HS-27A (cell line): ENCODE measurements at places on chromosomes 16 and 17.

DNA sequence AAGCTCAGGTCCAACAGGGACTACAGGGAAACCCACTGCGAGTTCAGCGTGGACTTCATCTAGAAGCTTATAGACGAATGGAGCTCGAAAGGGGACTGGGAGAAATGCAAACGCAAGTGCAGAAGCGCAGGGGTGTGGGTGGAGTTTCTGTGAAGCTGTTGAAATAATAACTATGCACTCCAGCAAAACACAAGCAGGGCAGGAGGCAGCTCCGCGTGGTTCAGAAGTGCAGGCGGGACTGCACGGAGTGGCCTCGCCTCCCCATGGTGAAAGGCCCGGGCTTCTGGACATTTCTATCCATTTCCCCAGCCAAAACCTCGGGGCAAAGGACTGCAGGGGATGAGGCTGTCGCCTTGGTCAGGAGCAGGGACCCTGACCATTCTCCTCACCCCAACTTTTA, 74.5 kb downstream of the ZNF423 start:
- no peak for DNase-seq

GRCh38 chr16:84407588-84408313, 39.4 kb downstream of the ATP2C2 start:
- DNase-seq, result no peak

- no peak for DNase-seq
Measured at GRCh38 chr16:53612003-53612402, 91.7 kb downstream of the RPGRIP1L start.

DNA sequence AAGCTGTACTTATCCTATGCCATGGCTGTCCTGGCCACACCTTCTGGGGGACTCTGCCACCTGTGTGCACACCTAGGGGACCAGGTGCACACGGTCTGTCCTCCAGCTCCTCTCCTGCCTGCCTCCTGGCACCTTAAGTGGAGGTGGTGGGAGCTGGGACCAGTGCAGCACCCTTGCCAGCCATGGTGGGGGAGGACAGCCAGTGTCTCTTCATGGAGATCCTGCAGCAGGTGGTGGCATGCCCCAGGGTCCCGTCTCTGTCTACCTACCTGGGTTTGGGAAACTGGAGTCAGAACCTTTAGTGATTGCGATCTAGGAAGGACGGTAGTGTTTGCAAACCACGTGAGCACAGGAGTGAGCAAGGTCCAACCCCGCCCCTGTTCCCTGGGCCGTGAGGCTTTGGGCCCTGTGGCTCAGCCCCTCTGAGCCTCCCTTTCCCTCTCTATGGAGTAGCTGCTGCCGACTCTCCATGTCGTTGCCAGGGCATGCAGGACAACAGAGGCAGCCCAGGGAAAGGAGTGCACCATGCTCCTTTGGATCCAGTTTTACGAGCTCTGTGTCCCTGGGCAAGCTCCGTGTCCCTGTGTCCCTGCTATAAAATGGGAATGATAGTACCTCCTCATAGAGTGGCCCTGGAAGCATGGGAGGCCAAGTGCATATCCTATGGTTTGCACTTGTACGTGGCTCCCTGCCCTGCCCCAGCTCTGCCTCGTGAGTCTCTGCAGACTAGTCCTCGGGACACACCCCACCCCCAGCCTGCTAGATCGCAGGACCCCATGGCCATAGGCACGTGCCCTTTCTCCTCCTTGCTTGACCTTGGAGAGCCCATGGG, 7.1 kb downstream of the ADGRG1 start:
- no peak for DNase-seq

DNA sequence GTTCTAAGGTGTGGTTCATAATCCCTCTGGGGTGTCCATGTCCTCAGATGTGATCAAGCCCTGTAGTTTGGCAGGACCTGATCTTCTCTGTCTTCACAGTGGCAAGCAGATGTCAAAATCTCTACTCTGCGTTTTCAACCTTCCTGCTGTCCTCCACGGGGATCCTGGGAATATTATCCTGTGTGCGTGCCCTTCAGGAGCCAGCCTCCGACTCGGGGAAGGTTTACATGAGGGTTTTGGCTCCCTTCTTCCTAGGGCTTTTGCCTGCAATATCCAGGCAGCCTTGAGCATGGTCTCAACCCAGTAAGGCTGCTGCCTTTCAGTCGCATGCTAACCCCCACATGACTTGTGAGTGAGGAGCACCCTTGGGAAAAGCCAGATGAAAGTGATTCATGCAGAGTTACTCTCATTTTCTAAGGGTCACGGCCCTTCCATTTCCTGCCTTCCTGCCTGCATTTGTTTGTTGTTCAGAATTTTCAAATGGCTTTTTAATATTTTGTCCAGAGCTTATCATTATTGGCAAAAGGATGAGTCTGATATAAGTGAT, 202.2 kb upstream of the CHMP6 start:
- DNase-seq, result peak; percentile 50

GRCh38 chr17:75762513-75763268, 2.3 kb downstream of the GALK1 start:
- DNase-seq, result no peak

DNA sequence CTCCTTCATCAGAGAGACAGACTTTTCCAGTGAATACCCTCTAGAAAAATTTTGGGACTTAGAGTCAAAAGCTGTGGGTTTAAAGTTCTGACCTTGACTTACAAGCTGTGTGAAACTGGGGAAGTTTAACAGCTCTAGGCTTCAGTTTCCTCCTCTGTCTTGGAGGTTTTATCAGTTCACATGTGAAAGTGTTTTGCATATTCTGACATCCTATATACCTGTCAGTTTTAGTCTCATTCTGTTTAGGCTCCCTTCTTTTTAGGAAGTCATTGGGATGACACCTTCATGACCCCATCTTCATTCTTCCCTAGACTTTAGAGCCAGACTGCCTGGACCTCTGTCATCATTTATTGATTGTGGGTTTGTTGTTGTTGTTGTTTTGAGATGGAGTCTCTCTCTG, 44.4 kb downstream of the YPEL2 start:
- no peak for DNase-seq

DNA sequence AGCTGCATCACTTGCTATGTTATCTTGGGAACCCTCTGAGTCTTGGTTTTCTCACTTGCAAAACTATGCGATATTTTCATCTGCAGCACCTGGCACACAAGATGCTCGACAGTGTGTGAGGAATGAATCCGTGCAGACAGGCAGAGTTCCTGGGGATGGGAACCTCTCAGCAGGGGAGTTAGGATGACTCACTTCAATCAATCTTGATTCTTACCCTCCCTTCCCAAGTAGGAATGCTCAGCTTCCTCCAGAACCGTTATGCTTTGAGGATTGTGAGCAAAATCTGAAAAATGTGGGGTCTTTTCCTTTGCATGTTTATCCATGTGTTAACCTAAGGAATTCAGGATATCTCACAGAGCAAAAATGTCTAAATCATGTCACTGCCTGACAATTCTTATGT, 68.9 kb upstream of the HNF1B start:
- peak; percentile 63 for DNase-seq

DNA sequence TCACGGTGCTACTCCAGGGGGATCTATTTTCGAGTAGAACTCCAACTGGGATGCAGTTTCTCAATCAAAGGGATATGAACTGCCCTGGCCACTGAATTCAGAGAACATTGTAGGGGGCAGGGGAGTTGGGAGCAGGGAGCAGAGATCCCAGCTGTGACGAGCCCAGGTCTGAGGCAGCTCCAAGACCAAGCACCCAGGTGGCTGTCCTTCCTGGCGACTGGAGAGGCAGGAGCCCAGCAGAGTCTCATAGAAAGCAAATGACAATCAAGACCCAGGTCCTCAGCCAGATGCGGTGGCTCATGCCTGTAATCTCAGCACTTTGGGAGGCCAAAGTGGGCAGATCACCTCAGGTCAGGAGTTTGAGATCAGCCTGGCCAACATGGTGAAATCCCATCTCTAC, 60.1 kb downstream of the TK2 start:
- DNase-seq, result no peak

GRCh38 chr16:76955629-76956028, 235.4 kb upstream of the MON1B start:
- no peak for DNase-seq

- DNase-seq, result no peak
Measured at GRCh38 chr16:87834005-87834667, 35.2 kb downstream of the SLC7A5 start.

DNA sequence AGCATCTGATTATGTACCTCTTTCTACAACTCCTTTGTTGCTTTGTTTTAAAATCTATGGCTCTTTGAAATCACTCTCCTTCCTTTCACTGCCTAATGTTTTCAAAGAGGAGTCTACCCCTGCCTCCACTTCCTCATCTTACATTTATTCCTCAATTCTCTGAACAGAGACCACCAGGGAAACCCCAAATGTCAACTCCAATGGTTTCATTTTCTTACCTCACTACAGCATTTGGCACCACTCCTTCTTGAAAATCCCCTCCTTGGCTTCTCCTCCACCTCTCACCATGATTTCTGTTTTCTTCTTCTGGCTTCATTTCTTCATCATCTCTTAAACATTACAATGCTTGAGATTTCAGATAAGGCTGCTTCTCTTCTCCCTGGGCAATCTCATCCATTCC, 2.4 kb upstream of the PIK3R5 start:
- DNase-seq, result no peak
